Motor neuron (in vitro differentiated cells): ENCODE measurements at places on chromosomes 13 and 19. TPM values are rescaled to one million over a fixed set of nuclear protein-coding genes. Genes with fewer than 3 reads are reported as not detected.
A peak's percentile ranks its signal among the peaks of the same experiment; 100 is the strongest.

Gene RPL21
- total RNA-seq, result 1,698 and 2,138 TPM in 2 replicates

GRCh38 chr13:60407095-60407494, 10.1 kb downstream of the TDRD3 start:
- ATAC-seq, result no peak

GRCh38 chr19:35149463-35149862, 5.1 kb upstream of the FXYD5 start:
- ATAC-seq, result no peak

- ATAC-seq, result no peak
Observed at GRCh38 chr13:35468195-35468594, 8.3 kb downstream of the MAB21L1 start.

Gene ZNF792
- total RNA-seq, result 3.0 and 3.3 TPM in 2 replicates

Gene ELAVL3
- 38.9 and 44.8 TPM in 2 replicates for total RNA-seq

- ATAC-seq, result no peak
Observed at GRCh38 chr19:56109226-56109625, 11.9 kb downstream of the ZNF787 start.

Gene REEP6
- total RNA-seq, result 5.7 and 6.3 TPM in 2 replicates

Gene LILRA5
- not detected in 2 replicates for total RNA-seq

DNA sequence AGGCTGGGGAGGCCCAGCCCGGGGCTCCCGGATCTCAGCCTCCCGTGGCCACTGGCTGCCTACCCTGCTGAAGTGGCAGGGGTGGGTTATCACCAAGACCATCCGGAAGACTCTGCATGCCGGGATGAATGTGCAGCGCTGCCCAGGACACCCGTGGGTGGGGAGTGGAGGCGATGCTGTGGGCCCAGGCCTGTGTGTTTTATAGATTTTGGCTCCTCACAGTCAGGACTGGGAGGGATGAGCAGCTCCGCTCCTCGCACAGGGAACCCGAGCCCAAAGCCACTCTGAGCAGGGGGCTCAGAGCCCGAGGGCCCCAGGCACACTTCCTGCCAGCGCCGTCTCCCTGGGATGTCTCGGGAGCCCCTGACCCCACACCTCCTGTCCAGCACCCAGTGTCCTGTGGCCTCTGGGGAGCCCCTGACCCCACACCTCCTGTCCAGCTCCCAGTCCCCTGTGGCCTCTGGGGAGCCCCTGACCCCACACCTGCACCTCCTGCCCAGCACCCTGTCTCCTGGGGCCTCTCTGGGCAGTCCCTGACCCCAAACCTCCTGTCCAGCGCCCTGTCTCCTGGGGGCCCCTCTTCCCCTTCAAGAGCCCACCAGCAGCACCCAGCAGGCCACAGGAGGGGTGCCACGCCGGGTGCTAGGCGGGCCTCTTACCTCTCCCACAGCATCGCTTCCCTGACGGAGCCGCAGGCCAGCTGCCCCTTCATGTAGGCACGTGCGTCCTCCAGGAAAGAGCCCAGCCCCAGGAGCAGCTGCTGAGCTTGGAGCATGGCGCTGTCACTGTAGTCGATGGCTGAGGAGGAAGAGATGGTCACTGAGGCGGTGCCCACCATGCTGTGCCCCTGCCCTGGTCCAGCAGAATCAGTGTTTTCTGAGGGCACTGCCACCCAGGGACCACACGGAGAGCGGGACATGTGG, 31.4 kb downstream of the NAXD start:
- no peak for ATAC-seq

Gene LACC1
- 8.1 and 8.4 TPM in 2 replicates for total RNA-seq

- ATAC-seq, result no peak
Observed at GRCh38 chr19:39217094-39217493, 13.0 kb upstream of the SYCN start.

DNA sequence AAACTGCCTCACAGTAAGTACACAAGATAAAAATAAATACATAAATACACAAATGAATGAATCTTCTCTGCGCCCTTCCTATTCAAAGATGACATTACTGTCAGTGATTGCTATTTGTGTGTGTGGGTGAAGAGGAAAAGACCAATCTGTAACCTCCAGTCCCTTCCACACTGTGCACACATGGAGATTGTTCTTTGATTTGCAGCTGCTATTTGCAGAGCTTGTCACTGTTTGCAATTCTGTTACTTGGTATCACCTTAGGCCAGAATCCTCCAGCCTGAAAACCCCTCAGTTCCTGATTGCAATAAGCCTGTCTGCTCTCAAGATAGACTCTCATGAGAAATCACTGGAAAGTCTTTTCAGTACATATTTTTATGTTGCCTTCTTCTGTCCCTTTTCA, 1314.9 kb downstream of the PCDH9 start:
- ATAC-seq, result peak; percentile 92

DNA sequence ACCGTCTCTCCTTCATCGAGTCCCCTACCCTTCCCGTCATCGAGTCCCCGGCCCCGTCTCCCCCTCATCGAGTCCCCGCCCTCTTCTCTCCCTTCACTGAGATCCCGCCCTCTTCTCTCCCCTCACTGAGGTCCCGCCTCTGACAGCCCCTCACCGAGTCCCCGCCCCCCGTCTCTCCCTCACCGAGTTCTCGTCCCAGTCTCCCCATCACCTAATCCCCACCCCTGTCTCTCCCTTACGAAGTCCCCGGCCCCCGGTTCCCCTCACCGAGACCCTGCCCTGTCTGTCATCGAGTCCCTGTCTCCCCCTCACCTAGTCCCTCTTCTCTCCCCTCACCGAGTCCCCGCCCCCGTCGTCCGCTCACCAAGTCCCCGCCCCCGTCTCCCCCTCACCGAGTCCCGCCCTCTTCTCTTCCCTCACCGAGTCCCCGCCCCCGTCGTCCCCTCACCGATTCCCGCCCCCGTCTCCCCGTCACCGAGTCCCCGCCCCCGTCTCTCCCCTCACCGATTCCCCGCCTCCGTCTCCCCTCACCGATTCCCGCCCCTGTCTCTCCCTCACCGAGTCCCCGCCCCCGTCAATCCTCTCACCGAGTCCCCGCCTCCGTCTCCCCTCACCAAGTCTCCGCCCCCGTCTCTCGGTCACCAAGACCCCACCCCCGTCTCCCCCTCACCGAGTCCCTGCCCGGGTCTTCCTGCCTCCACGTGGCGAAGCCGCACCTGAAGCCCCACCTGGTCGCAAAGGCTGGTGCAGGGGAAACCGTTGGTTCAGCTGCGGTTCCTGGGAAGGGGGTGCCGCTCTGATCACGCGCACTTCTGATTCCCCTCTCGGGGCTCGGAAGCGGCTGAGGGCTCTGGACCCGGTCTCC, 23.9 kb upstream of the ZNF846 start:
- ATAC-seq, result peak; percentile 62

Gene SGCG
- 5.1 and 6.9 TPM in 2 replicates for total RNA-seq

Gene DIAPH3
- total RNA-seq, result 6.1 and 6.4 TPM in 2 replicates
